ENCODE measurements at places on chromosomes 12 and 14.

DNA sequence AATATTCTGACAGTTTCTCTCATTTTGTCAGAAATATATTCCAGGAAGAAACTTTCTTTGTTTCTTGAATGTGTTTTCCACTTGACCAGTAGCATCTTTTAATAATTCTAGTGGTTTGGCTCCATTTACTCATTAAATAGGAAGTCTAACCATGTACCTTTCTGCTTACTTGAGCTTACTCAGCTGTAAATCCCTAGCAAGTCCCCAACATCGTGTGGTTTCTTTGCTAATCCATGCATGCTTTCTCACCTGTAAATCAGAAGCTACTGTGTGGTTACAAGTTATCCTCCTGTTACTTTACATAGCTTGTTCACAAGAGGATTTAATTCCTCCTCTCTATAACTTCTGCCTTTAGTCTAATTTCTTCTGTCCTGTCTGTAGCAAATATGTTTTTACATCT, 227.7 kb downstream of the FSCB start:
- no peak for DNase-seq

GRCh38 chr14:68621400-68622365, 171.2 kb downstream of the ZFP36L1 start:
- DNase-seq, result no peak

DNA sequence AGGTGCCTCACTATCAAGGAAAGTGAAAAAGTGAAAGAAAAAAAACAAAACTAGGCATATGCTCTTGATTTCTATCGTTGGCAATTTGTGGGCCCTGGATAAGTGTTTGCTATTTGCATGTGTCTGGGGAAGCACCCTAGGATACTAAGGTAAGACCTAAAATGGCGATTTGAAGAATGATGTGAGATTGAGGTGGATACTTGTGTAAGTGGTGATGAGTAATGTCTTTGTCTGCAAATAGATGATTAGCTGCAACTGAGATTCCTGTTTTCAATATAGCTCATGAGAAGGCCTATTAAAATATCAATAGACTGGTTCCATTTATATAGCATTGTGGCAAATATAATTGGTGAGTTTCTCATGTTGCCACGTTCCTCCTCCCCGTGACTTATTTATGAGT, 261.7 kb downstream of the NEDD1 start:
- no peak for DNase-seq

DNA sequence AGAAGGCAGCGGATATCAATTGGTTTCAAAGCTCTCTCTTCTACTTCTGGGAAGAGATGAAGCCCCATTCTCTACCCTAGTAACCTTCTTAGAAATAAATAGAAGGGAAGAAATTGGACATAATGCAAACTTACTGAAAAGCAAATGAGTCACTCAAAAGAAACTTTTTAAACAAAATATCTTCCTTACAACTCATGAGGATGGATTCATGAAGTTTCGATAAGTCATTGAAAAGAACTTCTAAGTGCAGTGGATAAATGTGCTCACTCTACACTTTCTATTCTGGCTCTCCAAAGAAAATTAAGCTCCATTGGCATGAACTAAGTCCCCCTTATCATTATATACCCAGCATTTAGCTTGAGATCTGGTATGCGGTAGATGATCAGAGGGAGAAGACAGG, 899.5 kb downstream of the RPS29 start:
- no peak for DNase-seq

GRCh38 chr14:59776468-59776867, 94.1 kb downstream of the RTN1 start:
- no peak for DNase-seq
